ENCODE measurements at places on chromosomes 2 and 18. TPM values are rescaled to one million over a fixed set of nuclear protein-coding genes. Genes with fewer than 3 reads are reported as not detected.

Gene FAM124B
- total RNA-seq: 0.40 TPM

Gene CASP10
- total RNA-seq: 16.7 TPM

Gene SLC25A12
- total RNA-seq: 17.0 TPM

Gene STK36
- total RNA-seq: 15.9 TPM

Gene POTEC
- not detected for total RNA-seq

Gene APCDD1
- total RNA-seq: not detected

Gene NAT8
- total RNA-seq: not detected

DNA sequence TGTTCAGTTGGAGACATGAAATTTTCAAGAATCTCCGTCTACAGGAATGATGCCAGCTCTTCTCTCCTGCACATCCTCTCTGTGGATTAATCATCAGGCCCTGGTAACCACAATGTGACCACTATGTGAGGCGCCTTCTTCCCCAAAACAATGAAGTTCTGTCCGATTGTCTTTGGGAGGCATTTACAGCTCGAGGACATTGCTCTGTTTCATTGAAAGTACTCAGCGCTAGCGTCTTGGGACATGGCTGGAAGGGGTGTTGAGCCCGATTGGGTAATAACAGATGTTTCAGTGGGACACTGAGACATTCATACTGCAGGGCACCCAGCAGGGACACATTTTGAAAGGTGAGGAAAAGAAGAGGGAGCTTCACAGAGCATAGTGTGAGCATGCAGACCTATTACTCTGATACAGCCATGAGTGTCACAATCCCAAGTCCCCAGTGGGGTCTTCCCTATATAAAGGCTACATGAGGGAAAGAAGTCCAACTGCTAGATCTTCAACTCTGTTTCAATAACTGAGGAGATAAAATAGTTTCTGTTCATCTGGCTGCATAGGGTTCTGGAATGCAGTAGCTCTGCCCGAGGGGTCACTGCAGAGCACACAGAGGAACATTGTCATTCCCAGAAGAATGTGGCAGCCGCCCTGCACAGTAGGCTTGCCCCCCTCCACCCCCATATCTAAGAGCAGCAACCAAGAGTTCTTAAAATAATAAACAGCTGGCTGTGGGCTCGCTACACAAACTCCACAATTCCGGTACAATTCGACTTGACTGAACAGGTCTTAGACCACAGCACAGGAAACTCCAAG is 237.3 kb downstream of the OSR1 start:
- no peak for DNase-seq

- no peak for DNase-seq
These were observed 67.1 kb downstream of the NXPH2 start for GRCh38 chr2:138713069-138713496.

- DNase-seq: no peak
These were observed 92.0 kb downstream of the LRP1B start for GRCh38 chr2:142038826-142039225.

DNA sequence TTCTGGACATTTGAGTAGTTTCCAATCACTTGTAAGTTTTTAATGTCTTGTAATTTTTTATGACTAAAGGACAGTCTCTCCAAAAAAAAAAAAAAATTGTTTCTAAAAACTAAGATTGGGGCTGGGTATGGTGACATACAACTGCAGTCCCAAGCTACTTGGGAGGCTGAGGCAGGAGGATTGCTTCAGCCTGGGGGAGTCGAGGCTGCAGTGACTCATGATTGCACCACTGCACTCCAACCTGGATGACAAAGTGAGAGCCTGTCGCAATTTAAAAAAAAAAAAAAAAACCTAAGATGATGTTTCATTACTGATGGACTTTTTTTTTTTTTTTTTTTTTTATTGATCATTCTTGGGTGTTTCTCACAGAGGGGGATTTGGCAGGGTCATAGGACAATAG is 34.4 kb upstream of the PKDCC start:
- no peak for DNase-seq

DNA sequence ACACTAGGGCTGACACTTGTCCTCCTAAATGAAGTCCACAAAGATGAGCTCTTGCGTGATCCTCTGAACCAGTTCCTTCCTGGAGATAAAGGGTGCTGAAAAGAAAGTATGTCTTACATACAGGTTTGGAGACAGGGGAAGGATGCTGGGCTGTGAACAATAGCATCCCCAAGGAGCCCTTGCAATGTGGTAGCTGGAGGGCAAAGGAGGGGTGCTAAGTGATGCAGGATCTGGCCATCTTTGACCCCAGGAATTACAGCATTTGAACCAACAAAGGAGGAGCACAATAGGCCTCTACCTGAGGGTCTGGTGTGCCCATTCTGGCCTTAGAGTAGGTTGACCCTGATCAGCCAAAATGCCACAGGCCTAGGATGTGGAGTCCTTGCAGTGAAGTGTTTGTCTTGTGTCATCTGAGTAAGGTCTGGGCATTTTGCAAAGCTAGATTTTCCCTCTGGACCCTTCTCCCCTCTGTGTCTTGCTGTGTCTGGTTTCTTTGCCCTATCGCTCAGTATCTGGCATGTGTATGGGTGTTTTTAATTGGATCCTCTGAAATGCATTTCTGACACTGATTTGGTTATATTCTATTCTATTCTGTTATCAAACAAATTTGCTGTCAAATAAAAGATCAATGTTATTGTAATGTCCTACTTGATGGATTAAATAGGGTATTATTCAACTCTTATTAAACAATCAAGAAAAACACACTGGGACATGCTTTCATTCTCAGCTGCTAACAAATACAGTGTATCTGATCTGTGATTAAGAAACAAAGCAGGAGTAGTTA is 364.8 kb upstream of the MEIS1 start:
- no peak for DNase-seq

DNA sequence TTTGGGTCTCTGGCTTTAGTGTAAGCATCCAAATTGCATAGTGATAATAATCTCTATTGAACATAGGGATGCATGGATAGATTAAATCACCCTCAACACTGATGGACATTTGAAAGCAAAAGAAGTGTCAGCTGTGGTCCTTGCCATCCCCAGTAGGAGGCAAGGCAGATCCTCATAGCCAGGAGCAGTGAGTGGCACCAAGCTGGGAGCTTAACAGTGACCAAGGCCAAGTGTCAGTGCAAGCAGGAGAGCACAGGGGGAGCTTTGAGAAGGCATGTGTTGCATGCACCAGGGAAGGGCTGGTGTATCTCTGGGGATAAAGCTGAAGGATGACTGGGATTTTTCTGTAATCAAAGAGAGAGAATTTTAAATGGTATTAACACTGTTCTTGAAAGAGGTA is 14.7 kb downstream of the SLC14A1 start:
- DNase-seq: no peak

DNA sequence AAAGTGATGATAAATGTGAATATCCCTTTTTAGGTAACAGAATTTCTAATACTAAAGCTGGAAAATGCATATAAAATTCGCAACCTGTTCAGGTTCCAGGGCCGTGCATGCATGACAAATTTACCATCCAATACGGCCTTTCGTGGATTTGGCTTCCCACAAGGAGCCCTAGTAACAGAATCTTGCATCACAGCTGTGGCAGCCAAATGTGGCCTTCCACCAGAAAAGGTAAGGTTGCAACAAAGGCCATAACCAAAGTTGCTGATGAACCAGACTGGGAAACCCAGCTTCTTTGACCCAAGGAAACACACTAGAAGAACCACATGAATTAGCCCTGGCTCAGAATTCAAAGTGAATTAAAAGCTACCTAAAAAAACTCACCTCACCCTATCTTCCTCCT is 49.6 kb upstream of the BZW1 start:
- no peak for DNase-seq

DNA sequence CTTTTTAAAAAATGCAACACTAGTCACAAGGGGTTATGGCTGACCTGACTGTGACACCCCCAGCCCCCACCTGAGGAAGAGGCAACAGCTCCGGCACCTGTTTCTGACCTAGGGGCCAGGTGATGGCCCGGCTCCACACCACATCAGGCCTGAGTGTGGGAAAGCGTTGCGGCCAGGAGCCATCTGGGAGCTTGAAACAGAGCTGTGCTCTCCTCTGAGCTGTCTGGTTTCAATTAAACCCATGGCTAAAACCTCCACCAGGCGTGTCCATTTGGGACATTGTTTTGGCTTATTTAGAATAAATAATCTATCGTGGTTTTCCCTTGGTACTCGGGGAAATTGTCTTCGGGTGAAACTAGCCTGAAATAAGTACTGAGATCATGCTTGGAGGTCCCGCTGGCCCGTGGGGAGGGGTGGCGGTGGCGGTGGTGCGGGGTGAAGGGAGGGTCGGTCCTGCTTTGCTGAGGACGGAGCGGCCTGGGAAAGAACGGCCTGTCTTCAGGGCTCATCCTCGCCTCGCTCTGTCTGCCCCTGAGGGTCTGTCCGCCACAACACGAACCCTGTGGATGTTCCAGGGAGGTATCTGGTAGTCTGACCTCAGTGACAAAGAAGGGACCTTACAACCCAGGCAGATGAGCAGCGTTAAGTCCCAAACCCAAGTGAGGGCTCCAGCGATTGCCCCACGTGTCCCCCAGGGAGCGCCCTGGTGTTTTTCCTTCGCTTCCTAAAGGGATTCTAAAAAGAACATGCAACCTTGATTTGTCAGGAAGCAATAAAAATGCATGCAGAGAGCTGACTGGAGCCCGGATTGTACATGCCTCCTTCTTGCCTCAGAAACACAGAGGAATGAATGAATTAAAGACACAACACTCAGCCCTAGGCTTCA is 58.7 kb downstream of the IL1RL2 start:
- no peak for DNase-seq

DNA sequence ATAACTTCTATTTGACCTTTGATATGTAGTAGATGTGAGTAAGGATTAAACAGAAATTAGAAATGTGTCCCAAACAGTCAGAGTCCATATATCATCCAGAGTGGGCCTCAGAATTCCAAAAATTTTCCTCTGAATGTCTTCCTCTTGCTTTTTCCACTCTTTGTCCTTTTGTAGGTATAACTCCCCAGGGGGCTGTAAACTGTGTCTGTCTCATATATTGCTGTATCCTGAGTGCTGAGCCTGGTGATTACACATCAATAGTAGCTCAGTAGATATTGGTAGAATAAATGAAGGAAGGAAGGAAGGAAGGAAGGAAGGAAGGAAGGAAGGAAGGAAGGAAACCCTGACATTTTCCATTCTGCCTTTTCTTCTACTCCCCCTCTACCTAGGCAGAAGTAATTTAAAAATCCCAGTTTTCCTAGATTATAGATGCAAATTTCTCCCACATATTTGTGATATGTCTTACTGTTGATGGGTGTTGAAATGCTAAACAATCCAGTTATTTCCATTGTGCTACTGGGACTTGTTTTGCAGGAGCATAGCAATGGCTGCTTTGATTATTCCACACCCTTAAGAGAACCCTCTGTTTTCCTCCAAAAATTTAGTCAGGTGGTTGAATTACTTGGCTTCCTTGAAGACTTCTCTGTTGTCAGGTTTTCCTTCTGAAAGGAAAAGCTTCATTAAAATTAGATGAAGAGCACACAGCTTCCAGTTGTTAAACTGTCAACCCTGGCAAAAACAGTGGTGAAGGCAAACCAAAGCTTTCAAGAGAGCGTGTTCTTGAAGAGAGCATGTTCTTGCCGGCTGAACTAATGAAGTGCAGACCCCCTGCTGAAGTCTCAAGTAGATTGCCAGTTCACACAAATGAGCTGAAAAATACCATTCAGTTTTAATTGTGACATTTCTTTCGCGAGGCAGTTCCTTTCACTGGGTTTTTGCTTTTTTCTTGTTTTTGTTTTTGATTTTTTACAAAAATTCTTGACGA is 147.8 kb downstream of the KCNE4 start:
- no peak for DNase-seq

- no peak for DNase-seq
These were observed 934.8 kb upstream of the GYPC start for GRCh38 chr2:125721072-125721721.

- DNase-seq: no peak
These were observed 91.3 kb downstream of the SPATS2L start for GRCh38 chr2:200397785-200398184.

DNA sequence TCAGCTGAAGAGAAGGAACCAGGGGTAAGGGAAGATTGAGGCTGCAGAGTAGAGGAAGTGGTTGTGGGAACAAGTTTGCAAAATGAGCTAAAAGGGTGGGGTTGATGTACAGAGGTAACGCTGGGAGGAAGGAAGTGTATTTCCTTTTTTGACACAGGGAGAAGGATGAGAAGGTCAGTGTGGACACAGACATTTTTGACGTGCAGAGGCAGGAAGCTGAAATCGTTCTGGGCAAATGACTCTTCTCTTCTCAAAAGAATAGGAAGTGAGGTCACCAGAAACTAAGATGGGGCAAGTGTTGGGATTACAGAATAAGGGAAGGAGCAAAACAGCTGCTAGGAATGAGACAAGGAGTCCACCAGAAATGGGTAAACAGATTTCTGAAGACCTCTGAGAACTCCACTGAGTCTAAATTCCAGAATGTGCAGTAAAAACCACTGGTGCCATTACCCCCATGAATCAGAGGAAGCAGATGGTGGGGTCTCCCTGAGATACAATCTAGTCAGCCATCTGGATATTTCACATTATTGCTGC is 20.0 kb upstream of the RNF149 start:
- peak; percentile 57 for DNase-seq

DNA sequence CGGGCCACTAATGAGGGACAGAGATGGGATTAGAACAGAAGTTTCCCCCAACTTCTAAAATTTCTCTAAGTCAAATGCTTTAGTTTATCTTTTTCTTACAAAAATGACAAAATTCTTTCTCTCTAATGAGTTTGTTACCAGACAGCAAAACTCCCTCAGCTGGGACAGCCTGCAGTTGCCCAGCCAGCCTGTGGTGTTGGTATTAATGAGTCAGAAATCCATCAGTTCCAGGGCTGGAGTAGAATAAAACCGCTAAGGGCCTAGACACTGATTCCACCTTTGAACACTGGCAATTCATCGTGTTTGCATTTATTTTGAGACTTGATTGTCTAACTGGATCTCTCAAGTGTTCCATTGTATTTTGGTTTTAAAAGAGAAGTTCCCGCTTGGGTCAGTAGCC is 38.3 kb upstream of the SMAD2 start:
- no peak for DNase-seq

GRCh38 chr2:231732604-231733003 is 24.3 kb downstream of the PTMA start:
- no peak for DNase-seq

DNA sequence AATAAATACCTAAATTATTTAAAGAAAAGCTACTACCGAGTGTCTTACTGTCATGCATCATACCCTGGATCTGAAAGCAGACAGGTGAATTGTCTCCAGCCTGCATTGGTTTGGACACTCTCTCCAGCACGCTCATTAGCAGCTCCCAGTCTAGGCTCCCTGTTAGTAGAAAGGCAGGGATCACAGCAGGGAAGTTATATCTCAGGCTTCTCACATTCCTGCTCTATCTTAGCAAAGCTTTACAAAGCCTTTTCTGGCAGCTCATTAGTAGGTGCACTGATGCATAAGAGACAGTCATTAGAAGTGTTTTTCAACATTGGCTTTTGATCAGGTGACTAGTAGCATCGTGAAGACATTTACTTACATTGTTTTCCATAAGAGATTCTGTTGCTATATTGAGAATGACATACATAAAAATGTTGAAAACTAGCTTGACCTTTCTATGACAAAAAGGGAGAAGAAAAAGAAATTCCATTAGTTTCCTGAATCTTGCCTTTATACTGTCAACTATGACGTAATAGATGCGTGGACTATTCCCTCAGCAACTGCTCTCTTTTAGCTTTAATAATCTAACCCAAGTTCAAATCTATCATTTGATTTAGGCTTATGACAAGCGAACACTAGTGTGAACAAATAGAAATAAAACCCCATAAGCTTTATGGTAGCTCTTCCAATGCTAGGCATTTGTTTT is 408.7 kb upstream of the KCNH7 start:
- DNase-seq: no peak

- DNase-seq: no peak
These were observed 937 bp downstream of the EGR4 start for GRCh38 chr2:73292316-73292905.
